GOT3 (cell line): ENCODE measurements at places on chromosomes 5 and 9.

DNA sequence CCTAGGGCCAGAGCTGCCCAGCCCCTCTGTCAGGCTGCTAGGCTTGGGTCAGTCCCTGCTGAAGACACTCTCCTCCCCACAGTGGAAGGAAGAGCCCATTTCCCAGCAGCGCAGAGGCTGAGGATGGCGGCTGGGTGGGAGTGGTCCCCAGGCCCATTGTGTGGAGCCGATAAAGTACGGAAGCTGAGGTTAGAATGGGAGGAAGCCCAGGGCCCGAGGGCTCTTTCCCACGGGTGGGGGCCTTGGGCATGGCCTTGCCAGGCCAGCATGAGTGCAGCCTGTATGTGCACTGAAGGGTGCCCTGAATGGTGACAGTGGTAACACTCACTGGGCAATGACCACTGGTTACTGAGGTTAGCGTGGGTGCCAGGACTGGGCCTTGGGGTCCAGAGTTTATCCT is 125.9 kb downstream of the RGS3 start:
- DNase-seq: no peak

DNA sequence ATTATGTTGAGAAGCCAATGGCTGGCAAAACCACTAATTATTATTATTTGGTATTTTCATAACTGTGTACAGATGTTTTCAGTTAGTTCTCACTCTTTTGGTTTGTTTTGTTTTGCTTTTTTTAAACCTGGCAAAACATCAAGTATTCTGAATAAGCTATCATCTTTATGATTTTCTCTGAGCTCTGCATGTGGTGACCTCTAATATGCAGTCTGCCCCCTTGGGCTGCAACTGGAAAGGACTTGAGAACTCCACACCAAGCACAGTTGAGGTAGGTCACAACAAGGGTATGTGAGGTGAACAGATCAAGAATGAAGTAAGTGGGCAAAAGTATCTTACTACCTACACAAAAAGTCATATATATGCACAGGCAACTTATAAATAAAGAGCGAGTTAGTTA is 202.2 kb downstream of the NFIB start:
- no peak for DNase-seq

GRCh38 chr5:95727764-95728191 is 3.4 kb upstream of the RHOBTB3 start:
- DNase-seq: no peak

DNA sequence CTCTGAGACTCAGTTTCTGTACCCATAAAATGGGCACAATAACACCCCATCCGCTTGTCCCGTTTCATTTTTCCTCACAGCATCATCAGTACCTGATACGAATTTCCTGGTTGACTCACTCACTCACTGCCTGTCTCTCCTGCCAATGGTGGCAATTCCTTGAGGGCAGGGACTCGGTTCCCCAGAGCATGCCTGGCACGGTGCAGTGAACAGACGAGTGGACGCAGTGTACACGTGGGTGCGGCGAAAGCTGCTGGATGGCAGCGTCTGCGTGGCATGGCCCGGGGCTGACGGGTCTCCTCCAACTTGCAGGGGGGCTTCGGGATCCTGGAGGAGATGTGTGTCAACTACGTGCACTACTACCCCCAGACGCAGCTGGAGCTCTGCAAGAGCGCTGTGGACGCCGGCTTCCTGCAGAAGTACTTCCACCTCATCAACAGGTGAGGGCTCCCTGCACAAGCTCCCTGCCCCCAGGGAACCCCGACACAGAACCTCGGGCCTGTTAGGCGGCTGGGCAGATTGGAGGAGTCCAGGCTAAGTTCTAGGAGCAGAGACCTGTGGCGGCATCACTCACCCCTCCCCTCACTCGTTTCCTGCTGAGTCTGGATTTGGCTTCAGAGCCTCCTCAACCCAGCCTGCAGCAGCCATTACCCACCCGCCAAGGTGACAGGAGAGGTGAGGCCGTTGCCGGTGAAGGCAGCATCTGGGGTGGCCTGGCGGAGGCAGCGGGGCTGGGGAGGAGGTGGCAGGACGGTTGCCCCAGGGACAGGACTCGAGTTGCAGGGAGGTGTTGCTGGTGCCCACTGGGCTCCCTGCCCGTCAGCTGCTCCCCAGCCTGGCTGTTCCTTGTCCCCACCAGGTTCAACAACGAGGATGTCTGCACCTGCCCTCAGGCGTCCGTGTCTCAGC is 20.3 kb downstream of the DBH start:
- no peak for DNase-seq

- no peak for DNase-seq
Observed at GRCh38 chr5:108143581-108143980, 238.3 kb downstream of the FBXL17 start.

GRCh38 chr5:18281947-18282581 is 647.8 kb downstream of the TAF11L14 start:
- no peak for DNase-seq

DNA sequence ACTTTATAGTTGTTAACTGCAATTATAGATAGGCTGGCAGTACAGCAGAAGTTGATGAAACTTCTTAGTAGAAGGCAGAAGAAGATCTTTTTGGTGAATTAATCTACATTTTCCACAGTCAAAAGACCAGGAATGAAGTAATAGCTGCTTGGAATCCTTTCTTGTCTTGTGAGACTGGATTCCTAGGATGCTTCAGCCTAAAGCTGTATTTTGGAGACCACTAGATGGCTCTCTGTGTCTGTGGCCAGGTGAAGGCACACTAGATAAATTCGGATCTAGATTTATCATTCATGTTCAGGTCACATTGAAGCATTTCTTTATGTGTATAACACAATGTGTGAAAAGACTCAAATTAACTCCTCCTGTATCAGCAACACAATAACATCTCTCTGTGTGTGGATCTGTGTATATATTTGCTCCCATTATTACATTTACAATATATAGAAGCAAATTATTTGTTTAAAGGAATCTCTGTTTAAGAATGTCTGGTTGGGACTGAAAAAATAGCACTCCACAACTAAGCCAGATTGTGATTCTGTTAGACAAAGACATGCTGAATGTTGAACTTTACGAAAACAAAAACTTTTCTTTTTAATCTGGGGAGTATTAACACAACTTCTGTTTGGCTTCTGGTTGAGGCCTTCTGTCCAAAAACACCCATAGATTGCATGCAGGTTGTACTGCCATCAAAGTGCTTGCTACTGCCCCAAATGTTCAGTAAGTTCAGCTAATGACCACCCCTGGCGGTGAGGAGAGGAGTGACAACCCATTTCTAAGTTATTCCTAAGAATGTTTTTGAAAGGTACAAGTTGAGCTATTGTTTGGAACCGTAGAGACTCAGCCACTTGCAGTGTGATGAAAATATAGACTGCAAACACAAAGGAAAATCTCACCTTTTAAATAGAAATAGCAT is 10.6 kb downstream of the GRIN3A start:
- DNase-seq: no peak

- DNase-seq: no peak
Observed at GRCh38 chr5:43041110-43041668, 1.1 kb upstream of the ANXA2R start.

DNA sequence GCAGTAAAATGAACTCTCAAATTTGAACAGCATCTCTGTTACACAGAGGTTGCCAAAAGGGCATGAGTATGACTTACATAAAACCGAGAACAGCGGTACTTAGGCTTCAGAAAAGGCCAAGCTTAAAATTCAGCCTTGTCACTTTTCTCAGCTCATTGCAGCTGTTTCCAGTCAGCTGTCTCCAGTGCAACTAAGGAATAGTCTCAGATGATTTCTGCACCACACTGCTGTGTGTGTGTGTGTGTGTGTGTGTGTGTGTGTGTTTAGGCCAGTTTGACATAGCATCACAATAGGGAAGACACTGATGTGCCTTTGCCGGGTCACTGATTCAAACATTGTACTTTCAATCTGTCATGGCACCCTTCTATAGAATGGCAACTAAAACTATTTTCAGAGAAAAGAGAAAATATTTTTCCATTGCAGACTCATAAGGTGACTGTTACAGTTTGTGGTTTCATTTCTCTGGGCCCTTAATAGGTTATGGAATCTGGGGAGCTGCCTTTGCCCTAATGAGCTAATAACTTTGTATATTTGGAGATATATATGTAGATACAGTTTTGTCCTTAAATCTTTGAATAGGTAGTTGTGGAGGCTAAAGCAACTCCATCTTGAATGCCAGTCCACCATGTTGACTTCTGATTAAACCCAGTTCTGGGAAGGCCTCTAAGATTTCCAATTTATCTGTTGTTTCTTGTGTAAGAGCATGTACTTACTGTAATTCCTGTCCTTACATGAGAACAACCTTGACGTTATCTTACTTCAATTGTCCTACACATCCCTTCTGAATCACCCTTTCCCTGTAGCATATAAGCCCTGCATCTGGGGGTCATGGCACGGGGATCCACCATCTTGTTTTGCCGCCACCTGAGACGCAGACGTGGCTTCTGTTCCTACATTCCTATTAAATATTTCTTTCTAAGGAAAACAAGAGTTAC is 4.5 kb downstream of the LSM11 start:
- no peak for DNase-seq

- DNase-seq: no peak
Observed at GRCh38 chr9:13513286-13513685, 233.8 kb upstream of the MPDZ start.

DNA sequence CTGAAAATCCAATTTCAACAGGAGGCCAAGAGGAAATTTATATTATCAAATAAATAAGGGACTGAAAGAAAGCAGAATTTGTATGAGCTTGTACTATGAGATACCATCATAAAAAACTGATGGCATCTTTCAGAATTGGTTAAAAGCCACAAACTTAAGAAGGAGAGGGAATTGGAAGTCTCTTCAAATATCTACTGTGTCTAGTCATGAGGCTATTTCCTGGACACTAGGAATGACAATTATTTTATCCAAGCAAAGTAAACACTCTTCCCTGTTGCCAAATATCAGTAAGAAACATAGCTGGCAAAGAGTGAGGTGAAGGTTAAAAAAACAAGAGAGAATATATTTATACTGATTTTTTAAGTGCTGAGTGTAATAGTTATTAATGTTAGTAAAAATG is 101.5 kb upstream of the ARRDC3 start:
- DNase-seq: no peak

DNA sequence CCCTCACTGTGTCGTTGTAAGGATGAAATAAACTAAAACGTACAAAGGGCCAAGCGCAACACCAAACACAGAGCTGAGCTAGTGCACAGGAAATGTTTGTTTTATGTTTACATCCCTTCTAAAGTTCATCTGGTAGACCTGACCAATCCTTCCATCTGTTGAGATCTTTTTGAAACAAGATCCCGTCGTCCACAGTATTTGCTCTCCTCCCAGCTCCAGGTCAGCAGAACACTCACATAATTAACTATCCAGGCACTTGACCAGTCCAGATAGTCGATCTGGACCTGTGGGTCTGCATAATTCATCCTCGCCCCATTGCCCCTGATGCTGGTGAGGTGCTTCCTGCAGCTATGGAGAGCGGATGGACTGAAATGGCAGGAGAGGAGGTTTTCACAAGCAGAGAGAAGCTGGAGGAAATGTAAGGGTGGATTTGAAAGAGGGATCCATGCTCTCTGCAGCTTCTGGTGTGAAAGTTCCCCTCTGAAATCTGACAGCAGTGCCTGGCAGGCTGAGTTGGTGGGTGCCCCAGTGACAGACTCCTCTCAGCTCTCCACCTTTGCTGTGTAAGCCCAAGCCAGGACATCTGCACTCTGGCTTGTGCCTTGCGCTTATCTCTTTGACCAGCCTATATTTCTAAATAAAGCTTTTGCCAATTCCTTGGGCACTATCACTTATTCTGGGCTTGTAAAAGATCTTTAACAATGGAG is 102.4 kb downstream of the TTLL11 start:
- no peak for DNase-seq

DNA sequence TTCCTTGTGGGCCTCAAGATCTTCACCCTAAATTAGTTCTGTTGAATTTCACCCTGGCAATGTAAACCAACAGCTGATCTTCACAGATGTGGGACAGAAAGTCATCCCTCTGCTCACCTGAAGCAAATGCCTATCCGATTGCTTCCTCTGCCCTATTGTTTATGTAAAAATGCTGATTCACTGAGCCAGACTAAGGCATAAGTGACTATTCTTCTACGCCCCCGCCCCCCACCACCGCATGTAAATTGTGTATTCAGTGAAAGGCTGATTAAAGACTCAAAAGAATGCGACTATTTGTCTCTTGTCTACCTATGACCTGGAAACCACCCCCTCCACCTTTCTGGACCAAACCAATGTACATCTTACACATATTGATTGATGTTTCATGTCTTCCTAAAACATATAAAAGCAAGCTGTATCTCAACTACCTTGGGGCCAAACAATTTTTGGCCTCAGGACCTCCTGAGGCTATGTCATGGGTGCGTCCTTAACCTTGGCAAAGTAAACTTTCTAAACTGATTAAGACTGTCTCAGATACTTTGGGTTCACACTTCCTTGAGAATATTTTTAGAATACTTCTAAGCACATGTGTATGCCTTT is 129.7 kb upstream of the BOD1 start:
- DNase-seq: no peak

DNA sequence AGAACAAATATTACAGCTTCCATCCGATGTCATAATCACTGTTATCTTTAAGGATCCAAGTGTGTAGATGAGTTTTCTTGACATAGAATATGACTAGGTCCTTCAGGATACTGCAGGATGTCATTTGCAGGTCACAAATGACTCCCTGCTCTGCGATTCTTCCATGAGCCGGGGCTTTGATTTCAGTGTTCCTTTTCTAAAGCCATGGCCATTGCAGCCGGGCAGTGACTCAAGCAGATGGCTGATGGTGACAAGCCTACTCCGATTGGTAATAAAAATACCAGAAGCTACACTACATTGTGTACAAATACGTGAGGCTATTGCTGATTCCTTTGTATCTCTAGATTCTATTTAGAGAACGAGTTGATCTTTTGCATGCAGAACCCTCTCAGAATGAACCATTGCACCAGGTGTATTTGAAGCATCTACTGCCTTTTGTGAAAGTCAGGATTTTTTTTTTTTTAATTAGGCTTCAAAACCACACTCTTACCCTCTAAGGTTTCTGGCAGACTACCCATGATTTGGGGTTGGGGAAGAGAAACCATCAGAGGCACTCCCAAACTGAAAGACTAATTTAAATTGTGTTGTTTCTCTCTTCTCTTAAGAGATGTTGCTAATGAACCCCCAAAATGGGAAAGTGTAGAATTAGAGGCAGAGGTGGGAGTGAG is 271.0 kb upstream of the ADRA1B start:
- no peak for DNase-seq

- no peak for DNase-seq
Observed at GRCh38 chr5:168184103-168184502, 107.3 kb upstream of the WWC1 start.

DNA sequence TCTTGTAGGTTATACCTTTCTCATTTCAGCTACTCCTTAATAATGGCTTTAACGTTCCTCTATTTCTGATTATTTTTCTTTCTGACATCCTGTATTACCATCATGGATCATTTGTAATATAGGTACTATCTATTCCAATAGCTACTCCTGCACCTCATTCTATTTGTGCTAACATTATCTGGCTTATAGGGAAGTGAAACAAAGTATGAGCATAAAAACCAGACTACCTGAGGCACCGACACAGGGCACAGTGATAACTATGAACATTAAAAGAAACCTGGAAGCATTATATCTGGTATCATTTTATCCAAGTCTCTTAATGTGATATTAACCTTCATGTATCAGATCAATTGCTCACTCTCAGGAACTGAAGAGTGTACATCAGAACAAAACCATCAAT is 407.3 kb downstream of the DMRT2 start:
- DNase-seq: no peak

- no peak for DNase-seq
Observed at GRCh38 chr9:96514800-96515158, 64.8 kb downstream of the HABP4 start.
